Coronary artery (tissue), 2 donors: ENCODE measurements at places on chromosomes 3 and 15.

- no peak for DNase-seq
These were observed 62.7 kb downstream of the TASOR start for GRCh38 chr3:56620371-56620770.

- DNase-seq, result no peak
These were observed 27.3 kb upstream of the SPTBN5 start for GRCh38 chr15:41921167-41921566.

GRCh38 chr3:138381413-138381901 lies 33.1 kb downstream of the MRAS start:
- DNase-seq, result no peak

- no peak for DNase-seq
These were observed 87.2 kb downstream of the MB21D2 start for GRCh38 chr3:192830291-192831110.

DNA sequence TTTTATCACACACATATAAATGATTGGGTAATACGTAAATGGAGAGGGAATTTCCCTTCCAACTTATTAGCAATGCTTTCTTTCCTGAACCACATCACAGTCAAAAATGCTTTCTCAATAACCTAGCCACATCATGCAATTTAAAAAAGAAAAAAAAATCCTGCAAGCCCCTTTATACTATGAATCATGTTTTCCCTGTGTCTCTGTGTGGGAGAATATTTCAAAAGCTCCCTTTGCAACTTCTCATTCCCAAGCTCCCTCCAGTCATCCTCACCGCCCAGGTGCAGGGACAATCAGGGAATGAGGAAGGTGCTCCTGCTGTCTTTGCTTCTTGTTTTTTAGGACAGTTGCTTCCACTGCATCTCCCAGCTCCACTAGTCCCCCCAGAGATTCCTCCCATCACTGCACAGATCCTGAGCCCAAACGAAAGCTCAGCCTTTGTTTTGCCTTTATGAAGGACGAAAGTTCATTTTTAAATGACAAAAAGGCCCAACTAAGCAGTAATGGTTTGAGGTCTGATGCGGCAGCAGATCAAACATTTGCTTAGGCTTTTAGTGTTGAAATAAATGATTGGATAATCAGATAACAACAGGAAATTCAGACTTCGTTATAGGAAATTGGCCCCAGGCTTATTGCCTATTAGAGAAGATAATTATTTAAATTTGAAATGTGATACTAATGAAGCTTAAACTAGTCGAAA lies 47.8 kb upstream of the ADGRG7 start:
- no peak for DNase-seq

DNA sequence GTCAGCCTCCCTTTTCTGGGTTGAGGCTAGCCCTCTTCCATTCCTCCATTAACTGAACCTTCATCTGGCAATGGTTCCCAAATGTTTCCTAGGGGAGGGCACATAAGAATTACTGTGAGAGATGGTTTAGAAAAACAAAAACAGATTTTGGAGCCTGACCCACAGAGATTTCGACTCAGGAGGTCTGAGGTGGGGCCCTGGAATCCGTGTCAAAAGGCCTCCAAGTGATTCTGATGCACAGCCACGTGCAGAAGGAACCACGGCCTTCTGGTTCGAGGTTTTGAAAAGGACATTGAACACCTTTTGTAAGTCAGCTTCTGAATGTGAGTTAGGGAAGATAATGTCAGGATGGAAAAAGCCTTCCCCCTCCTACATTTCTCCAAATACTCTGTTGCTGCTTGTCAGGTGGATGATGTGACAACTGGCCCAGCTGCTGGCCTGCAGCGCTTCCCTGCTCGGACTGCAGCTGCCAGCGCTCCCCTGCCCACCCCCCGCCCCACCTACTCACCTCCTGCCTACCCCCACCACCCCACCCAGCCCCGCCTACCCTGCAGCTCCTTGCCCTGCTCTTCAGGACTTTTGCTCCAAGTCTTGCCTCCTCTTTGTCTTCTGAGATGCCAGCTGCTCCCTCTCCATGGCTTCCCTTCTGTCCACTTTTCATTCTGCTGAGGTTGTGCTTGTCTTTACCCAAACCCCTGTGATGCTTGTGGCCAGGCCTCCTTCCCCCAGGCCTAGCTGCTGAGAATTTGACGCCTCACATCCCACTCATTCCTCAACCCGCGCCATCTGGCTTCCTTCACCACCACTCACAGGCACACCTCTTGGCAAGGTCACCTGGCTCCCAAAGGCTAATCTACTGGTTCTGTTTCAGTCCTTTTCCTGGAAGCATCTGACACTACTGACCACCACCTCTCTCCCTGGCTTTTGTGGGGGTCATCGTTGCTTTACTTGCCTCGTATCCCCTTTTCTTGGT lies 6.6 kb downstream of the EHD4 start:
- peak; percentile 61 for DNase-seq

GRCh38 chr3:11914651-11915050 lies 68.0 kb upstream of the TAMM41 start:
- DNase-seq, result peak; percentile 61

DNA sequence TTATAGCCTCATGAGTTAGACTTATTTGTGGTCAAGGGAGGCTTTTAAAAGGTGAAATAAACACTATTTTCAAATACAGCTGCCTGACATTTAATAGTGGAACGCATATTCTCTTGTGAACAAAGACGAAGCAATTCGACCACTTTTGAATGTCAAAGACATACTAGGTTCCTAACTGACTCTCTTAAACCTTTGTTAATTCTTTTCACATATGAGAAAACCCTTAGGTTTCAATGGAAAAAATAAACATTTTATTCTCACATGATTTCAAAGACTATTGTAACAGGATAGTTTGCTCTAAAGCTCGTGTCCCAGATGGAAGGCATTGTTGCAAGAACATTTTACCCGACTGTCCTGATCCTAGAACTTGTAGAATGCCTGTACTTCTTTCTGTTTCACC lies 74.8 kb upstream of the BOC start:
- no peak for DNase-seq

DNA sequence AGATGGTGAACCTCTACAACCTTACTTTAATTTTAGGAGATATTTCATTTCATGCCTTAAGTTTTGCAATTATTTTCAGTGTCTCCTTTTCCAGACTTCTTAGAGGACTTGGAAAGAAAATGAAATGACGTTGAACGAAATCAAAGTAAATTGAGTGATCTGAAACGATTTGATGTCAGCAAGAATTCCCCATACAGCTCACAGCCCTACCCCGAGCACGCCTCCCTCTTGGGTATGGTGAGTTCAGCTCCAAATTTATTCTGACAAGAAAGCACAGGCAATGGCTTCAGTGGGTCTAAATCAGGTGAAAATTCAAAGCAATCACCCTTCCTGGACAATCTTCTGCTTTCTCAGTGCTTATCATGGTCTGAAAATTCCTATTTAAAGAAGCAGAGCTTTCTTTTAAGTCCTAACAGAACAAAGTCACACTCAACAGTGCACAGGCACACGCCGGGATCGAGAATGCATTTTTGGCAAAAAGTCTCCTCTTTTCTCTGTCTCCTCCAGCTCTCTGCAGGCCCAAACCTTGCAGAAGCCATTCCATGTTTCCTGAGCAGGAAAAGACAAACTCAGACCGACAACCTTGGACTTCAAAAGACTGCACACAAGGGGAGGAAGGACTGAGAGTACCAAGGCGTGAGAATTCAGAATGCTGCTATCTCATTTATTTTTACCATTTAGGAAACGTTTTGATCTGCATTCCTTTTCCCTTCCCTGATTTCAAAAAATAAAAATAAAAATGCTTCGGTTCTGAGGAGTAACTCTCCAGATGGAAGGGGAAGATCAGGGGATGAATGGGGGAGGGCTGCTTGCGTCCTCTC lies 72.0 kb downstream of the CCNL1 start:
- no peak for DNase-seq

DNA sequence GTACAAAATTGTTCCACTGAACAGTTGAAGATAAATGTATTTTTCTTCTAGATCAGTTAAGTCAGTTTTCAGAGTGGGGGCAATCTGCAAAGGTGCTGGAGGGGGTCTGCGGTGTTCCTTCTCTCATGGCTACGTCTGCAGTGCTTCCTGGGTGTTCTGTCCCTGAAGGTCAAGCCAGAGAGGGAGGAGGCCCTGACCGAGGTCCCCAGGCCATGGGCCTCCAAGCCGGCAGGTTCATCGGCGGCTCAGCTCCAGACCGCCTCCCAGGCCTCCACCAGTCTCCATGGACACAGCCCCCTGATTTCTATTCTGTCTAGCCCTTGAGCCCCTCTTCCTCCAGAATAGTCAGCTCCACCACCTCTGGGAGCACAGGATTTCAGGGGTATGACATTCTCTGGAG lies 28.5 kb upstream of the TSEN2 start:
- DNase-seq, result no peak
